Fibroblast of villous mesenchyme (primary cell): ENCODE measurements at places on chromosomes 4 and X.

DNA sequence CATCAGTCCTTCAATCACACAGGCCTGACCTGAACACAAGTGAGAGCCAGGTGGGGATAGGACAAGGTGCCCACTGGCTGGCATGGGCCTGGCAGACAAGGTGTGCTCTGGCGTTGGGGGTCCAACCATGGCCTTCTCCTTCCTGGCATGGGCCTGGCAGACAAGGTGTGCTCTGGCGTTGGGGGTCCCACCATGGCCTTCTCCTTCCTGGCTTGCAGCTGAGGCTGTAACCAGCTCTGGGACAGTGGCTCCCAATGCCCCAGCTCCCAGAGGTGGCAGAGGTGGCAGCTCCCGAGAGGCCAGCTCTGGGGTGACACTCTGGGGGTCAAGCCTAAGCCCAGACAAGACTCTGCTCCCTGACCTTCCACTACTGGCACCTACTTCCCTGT, 62.6 kb downstream of the JAKMIP1 start:
- DNase-seq = no peak

DNA sequence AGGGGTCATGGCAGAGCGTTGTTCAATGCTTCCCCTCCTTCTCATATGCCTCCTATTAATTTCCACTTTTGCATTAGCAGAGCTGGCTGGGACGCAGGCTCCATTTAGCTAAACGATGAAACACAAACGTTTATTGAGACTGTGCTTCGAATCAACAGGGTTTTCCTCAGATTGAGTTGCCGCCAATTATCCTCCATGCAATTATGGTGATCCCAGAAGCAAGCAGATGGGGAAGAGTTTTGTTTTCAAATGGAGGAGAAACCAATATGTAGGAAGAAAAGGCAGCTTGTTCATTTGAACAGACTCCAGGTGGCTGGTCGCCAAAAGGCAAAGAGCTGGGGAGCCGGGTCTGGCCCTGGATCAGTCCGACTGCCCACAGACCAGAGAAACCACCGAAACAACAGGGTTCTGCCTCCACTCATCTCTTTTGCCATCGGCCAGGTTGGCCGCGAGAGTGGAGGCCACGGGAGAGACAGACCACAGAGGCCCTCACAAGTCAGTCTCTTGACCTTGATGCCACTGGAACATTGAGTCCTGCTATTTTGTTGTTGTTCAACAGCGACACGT, 184.8 kb downstream of the GBA3 start:
- no peak for DNase-seq

DNA sequence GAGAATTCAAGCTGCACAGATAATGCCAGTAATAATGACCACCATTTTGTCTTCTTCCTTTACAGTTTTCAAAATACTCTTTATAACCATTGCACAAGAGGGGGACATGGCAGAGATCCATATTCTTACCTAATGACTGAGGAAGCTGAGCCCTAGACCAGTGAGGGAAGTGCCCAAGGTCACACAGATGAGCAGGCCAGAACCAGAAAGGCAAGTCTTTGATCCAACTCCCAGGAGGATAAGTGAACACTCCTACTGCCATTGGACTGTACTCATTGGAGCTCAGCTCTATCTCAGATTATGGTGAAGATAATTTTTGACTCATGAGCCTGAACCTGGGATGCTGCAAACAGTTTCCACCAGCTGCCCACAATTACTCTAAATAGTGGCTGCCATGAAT, 28.6 kb downstream of the AMER1 start:
- no peak for DNase-seq

DNA sequence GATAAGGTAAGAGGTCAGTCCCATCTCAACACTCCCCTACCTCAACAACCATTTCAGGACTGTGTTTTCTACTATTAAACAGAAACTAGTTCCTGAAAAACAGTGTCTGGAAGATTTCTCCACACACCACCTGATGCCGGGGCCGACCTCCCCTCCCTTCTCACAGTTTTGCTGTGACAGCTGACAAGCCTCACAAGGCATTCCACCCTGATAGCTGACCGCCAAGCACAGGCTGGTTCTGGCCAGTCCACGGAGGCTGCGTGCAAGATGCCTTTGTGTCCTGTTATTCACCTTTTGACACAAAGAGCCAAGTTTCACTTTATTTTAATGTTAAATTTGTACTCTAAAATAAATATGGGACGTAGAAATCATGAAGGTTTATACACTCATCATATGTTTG, 758.6 kb downstream of the PDHA2 start:
- no peak for DNase-seq

DNA sequence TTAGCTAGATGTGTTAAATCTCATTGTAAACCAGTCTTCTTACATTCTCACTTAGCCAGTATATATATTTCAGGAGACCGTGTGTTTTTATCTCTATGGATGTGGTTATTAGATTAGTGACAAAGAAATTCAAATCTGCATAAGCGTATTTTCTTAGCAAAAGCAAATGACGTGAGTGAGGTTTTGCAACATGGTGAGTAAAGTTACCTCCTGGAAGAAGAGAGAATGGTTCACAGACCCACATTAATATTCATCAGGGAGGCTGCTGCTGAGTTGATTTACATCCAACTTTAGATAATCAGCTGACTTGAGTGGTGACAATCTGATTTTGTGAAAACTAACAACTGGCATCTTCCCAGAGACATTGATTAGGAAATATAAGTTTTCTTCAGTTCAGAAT, 589.9 kb upstream of the GALNT7 start:
- no peak for DNase-seq

GRCh38 chr4:140056015-140056414, 98.0 kb downstream of the MAML3 start:
- no peak for DNase-seq

GRCh38 chr4:8329560-8329858, 60.0 kb downstream of the HTRA3 start:
- DNase-seq = no peak

GRCh38 chr4:6716018-6716911, at the start of gene BLOC1S4:
Gene BLOC1S4 (plus strand): TSS chr4:6716174. CDS start chr4:6716210, 36 bp downstream.
- peak; percentile 91 for DNase-seq

GRCh38 chrX:14573161-14573560, 43.8 kb downstream of the GLRA2 start:
- DNase-seq = no peak

DNA sequence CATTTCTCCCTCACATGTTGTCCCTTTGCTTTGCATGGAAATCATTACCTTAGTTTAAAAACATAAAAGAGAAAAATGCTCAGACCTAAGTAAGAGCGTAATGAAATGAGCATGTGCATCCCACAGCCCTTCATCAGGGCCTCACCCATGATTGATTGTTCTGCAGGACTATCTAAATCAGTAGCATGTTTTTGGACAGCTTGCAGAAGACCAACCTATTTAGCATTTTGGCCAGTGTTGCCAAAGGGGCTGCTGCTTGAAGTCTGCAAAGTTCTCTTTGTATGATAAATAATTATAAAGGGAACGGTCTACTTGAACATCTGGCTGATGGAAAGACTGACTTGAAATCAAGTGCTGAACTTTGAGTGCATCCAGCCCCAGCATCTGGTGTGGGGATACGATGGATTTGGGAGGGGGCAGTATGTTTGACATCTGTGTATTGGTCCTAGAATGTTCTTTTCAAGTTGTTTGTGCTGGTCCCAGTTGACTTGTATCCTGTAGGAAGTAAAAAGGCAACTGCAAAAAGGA, 76.1 kb upstream of the LIMCH1 start:
- DNase-seq = no peak

GRCh38 chr4:48032721-48033120, 16.1 kb downstream of the NIPAL1 start:
- DNase-seq = peak; percentile 25
